ENCODE measurements at places on chromosomes 2 and 18. TPM values are rescaled to one million over a fixed set of nuclear protein-coding genes. Genes with fewer than 3 reads are reported as not detected.

TMEM131 gene
- 30.8 TPM for total RNA-seq

DNAJC10 gene
- total RNA-seq: 61.9 TPM

IL36G gene
- total RNA-seq: not detected

DNA sequence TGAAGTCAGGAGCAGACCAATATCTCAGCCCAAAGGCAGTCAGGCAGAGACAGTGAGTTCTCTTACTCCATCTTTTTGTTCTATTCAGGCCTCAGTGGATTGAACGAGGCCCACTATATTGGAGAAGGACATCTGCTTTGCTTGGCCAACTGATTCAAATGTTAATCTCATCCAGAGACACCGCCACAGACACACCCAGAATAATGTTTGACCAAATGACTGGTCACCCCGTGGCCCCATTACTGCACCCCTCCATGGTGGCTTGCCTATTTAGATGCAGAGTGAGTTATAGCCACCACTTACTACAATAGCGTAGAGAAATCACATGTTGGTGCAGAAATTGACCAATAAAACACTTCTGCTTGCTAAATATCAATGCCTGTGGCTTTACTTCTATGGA lies 88.1 kb downstream of the HRH4 start:
- DNase-seq: no peak

GRCh38 chr2:145677371-145677770 lies 1157.5 kb upstream of the ZEB2 start:
- DNase-seq: no peak

GRCh38 chr2:72920318-72921087 lies 3.2 kb downstream of the EMX1 start:
- no peak for DNase-seq

DNA sequence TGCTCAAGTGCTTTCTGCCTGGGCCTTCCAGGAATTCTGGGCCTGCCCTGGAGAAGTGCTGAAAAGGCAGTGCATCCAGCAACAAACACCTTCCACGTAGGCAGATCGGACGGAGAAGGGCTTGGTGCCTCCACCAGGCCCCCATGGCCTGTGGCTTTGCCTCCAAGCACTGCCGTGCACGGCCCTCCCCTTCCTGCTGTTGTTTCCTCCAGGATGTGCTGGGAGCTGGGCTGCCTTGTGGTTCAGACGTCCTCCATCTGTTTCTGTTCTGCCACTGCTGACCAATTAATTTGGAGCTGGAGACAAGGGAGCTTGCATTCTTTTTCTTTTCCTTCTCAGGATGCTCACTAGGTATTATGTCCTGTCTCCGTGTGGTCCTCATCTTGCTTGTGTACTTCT lies 197.0 kb downstream of the HRH4 start:
- DNase-seq: no peak
